Glutamatergic neuron (in vitro differentiated cells): ENCODE measurements at places on chromosomes 4 and X.

GRCh38 chr4:17961249-17961648 lies 60.3 kb downstream of the LCORL start:
- DNase-seq = no peak
- H3K4me3 ChIP-seq = no peak overlapping the region
- no peaks in the 10 kb centered on the region for H3K4me1 ChIP-seq
- H3K27ac ChIP-seq = no peak overlapping the region
- no peaks in the 10 kb centered on the region for H3K27me3 ChIP-seq

DNA sequence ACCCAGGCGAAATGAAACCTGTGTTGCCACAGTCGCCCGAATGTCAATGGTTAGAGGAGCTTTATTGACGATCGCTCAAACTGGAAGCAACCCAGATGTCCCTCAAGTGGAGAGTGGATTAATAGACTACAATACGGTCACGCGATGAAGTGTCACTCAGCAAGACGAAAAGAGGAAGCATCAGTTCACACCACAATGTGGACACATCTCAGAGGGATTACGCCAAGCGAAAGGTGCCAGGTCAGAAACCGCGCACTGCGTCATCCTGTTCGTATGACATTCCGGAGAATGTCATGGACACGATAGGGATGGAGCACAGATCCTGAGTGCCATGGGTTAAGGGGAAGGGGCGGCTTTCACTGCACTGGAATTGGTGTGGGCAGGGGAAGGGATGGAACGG lies 111.7 kb downstream of the HMX1 start:
- H3K27me3 ChIP-seq = peaks cover 3% of the 10 kb centered on the region
- DNase-seq = no peak
- no peak overlapping the region for H3K27ac ChIP-seq

DNA sequence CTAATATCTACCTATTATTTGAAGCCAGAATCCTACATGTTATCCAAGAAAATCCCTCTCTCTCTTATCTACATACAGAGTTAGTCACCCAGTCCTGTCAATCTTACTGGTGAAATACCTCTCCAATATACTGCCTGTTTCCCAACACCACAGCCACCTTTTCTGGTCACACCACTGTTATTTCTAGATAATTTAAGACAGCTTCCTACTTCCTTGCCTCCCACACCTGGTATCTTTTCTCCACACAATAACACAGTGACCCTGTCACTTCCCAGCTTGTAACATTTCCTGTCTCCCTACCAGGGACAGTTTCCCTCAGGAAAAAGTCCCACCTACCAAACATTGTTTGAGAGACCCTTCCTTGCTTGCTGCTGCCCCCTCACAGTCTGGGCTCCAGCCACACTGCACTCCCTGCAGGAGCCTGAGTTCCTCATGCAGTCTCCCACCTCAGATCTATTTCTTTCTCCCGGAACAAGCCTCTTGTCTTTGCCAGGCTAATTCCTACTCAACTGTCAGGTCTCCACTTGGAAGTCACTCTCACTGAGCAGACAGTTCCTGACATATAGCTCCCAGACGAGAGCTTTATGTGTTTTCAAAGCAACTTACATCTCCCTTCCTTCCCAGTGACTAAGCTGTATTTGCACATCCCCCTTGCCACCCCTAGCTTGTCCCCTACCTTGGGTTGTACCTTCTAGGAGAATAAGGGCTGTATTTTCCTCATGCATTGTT lies 73.6 kb upstream of the QRFPR start:
- no peak overlapping the region for H3K4me3 ChIP-seq
- H3K27ac ChIP-seq = no peak overlapping the region
- no peaks in the 10 kb centered on the region for H3K36me3 ChIP-seq
- peaks cover 2% of the 10 kb centered on the region for H3K27me3 ChIP-seq
- no peak for DNase-seq

GRCh38 chr4:151670843-151671242 lies 90.0 kb downstream of the GATB start:
- no peaks in the 10 kb centered on the region for H3K36me3 ChIP-seq
- peaks cover 19% of the 10 kb centered on the region for H3K4me1 ChIP-seq
- H3K27me3 ChIP-seq = peaks cover 2% of the 10 kb centered on the region
- no peak overlapping the region for H3K4me3 ChIP-seq

DNA sequence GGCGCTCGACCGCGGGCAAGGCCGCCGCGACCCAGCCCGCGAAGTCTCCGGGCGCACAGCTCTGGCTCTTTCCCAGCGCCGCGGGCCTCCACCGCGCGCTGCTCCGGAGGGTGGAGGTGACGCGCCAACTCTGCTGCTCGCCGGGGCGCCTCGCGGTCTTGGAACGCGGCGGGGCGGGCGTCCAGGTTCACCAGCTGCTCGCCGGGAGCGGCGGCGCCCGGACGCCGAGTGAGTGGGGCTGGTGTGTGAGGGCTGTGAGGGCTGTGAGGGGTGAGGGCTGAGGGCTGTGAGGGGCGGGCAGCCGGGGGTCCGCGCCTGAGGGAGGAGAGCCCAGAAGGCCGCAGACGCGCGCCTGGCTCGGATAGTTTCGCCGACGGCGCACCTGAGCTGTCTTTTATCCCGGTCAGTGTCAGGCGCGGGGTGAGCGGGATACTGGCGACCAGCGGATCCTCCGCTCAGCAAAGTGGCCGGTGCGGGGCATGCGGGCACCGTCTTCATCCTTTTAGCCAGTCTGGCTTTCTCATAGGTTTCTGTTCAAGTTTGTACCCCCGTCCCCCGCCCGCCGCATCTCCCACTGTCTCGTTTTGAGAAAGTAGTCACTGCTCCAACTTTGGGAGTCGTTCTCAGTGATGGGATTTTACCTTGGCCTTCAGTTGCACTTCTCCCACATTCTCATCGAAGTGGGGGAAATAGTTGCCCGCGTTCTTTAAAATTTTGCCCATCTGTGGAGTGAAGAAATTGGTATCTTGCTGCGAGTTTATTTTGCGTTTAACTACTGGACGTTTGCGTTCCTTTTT lies 586 bp downstream of the HERC5 start:
- peak; percentile 56 for DNase-seq
- H3K27me3 ChIP-seq = peaks cover 3% of the 10 kb centered on the region
- H3K4me1 ChIP-seq = peaks cover 2% of the 10 kb centered on the region
- peak overlapping the region; percentile 85 for H3K4me3 ChIP-seq
- H3K27ac ChIP-seq = no peak overlapping the region
